Peyer's patch (tissue), 4 donors: ENCODE measurements at places on chromosomes 3 and 15. TPM values are rescaled to one million over a fixed set of nuclear protein-coding genes. Genes with fewer than 3 reads are reported as not detected.

- no peak for DNase-seq
- no peaks in the 10 kb centered on the region for H3K36me3 ChIP-seq
- no peak overlapping the region for H3K27ac ChIP-seq
- H3K27me3 ChIP-seq: no peaks in the 10 kb centered on the region
- H3K4me3 ChIP-seq: peak overlapping the region; percentile 15
- H3K4me1 ChIP-seq: no peaks in the 10 kb centered on the region
Measured at GRCh38 chr3:129794311-129795185, 99.0 kb downstream of the TMCC1 start.

DNA sequence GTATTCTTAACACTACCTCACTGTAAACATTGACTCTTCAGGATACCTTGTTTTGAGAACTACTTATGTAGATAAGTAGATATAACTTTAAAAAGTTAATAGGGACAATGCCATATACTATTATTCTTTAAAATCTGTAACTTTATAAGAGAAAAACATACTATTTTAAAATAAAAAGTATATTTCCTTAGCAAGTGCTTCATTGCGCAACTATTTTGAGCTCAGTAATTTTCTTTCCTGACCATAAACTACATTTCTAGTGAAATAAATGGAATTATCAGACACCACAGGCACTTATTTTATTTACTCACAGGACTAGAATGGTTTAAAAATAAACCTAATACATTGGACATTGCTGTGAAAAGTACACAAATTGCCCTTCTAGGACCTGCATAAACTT lies 764.4 kb upstream of the LMCD1 start:
- H3K4me1 ChIP-seq: no peaks in the 10 kb centered on the region
- H3K27ac ChIP-seq: no peak overlapping the region
- no peaks in the 10 kb centered on the region for H3K36me3 ChIP-seq
- no peak for DNase-seq
- H3K4me3 ChIP-seq: no peak overlapping the region
- no peaks in the 10 kb centered on the region for H3K27me3 ChIP-seq

GRCh38 chr15:56102441-56102840 lies 109.0 kb upstream of the NEDD4 start:
- no peak for DNase-seq
- H3K27ac ChIP-seq: no peak overlapping the region
- no peaks in the 10 kb centered on the region for H3K4me1 ChIP-seq
- no peaks in the 10 kb centered on the region for H3K27me3 ChIP-seq
- H3K36me3 ChIP-seq: peaks cover 15% of the 10 kb centered on the region
- H3K4me3 ChIP-seq: no peak overlapping the region

GRCh38 chr3:134029734-134030378 lies at the start of gene SLCO2A1:
TSS of gene SLCO2A1 (minus strand) at chr3:134029925. CDS start at chr3:134029802, 123 bp downstream.
- peak within 1 kb of the TSS; percentile 33 for H3K4me3 ChIP-seq
- no peaks in the 10 kb centered on the region for H3K36me3 ChIP-seq
- no peaks in the 10 kb centered on the region for H3K4me1 ChIP-seq
- no peaks in the 10 kb centered on the region for H3K27me3 ChIP-seq
- H3K27ac ChIP-seq: peak within 1 kb of the TSS; percentile 36

DNA sequence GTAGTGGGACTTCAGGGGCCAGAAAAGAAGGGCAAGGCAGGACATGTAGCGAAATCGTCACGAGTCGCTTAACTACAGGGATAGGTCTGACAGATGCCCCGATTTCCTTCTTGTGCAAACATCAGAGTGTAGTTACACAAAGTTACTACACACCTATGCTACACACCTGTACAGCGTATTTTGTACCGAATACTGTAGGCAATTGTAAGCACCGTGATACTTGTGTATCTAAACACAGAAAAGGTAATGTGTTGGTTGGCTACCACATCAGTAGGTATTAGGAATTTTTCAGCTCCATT lies 515 bp upstream of the MTHFS start:
- H3K4me3 ChIP-seq: peak overlapping the region; percentile 91
- H3K4me1 ChIP-seq: no peaks in the 10 kb centered on the region
- no peaks in the 10 kb centered on the region for H3K36me3 ChIP-seq
- DNase-seq: no peak

DNA sequence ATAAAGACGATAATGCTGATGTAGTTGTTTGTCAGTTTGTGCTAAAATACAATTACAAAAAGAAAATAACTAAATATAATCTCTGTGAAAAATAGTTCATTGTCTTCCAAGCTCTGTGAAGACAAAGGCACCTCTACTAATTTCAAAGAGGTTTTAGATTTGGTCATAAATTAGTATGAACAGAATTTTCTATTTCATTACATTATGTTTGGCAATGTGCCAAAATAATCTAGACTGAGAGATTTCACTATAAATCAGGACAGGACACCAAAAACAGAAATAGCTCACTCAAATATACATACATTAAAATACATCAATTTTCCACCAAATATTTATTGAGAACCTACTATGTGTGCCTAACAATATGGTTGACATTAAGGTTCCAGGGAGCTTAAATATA lies 264.9 kb upstream of the CCDC54 start:
- no peaks in the 10 kb centered on the region for H3K4me1 ChIP-seq
- no peak overlapping the region for H3K4me3 ChIP-seq
- DNase-seq: no peak
- no peaks in the 10 kb centered on the region for H3K36me3 ChIP-seq

Gene ATG3
- total RNA-seq: 53.2 TPM

Gene REC114
- not detected for total RNA-seq

Gene ISL2
- not detected for total RNA-seq
